ENCODE measurements at places on chromosomes 4 and X.

- no peak for DNase-seq
Measured at GRCh38 chr4:101958547-101958946, 168.0 kb downstream of the BANK1 start.

GRCh38 chr4:107255596-107255995, 219.5 kb upstream of the DKK2 start:
- DNase-seq: no peak

DNA sequence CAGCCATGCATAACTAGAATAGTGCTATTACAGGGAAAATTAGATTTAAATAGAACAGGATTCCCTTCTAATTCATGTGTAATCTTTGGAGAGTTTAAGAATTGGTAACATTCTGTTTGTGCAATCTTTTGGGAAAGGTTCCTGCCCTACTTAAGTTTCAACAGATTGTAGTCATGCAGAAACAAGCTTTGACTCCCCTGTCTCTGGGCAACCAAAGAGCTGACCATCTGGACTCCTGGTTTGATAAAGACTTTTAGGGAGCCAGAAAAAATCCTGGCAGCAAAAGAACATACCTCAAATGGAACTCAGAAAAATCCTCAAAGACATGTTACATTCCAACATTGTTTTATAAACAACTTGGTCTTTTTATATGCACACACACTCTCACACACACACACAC, 191.1 kb upstream of the NEIL3 start:
- no peak for DNase-seq

- DNase-seq: no peak
Measured at GRCh38 chrX:155213731-155214130, 2.5 kb upstream of the VBP1 start.

GRCh38 chr4:113952452-113953029, 26.9 kb downstream of the ARSJ start:
- DNase-seq: no peak

DNA sequence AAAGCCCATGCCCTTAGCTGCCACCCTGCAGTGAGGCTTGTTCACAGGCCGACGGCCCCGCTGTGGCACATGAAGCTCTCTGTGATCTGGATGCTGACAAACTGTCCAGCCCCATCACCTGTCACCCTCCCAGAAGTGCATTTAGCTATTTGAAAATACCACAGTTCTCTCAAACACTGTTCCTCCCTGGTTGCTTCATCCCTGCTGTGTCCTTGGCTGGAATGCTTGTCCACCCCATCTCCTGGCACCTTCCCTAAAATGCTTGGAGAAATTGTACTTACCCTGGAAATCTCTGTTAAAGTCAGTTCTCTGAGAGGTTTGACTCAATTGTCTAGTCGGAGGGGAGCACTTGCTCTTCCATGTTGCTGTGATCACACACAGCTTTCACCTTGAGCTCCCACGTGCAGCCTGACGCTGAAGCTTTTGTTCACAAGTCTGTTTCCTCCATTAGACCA, 10.1 kb downstream of the SYNPO2 start:
- no peak for DNase-seq

- no peak for DNase-seq
Measured at GRCh38 chr4:111952688-111953087, 192.6 kb upstream of the FAM241A start.

GRCh38 chr4:99801005-99801699, 15.5 kb upstream of the DAPP1 start:
- DNase-seq: no peak

DNA sequence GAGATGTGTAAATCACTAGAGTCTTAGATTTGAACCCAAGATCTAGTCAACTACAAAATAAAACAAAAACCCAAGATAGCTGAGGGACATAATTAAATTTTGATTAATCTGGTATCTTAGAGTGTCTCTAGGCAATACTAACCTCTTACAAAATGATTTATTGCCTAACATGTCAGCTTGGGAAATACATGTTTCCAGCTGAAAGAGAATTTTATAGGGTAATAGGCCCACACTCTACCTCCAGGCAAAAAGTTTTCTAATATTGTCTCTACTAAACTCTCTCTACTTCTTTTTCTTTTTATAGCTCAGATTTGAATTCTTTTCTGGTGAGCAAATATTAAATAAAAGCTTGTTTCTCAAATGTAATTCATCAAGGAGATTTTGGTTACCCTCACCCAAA, 263.2 kb downstream of the IL15 start:
- DNase-seq: no peak

GRCh38 chr4:7970361-7970946, 30.8 kb upstream of the AFAP1 start:
- no peak for DNase-seq

- DNase-seq: no peak
Measured at GRCh38 chr4:66855956-66856355, 689.3 kb downstream of the CENPC start.

GRCh38 chr4:150261571-150261970, 183.3 kb downstream of the DCLK2 start:
- DNase-seq: no peak

GRCh38 chr4:119570401-119570800, 58.2 kb downstream of the PDE5A start:
- DNase-seq: no peak

DNA sequence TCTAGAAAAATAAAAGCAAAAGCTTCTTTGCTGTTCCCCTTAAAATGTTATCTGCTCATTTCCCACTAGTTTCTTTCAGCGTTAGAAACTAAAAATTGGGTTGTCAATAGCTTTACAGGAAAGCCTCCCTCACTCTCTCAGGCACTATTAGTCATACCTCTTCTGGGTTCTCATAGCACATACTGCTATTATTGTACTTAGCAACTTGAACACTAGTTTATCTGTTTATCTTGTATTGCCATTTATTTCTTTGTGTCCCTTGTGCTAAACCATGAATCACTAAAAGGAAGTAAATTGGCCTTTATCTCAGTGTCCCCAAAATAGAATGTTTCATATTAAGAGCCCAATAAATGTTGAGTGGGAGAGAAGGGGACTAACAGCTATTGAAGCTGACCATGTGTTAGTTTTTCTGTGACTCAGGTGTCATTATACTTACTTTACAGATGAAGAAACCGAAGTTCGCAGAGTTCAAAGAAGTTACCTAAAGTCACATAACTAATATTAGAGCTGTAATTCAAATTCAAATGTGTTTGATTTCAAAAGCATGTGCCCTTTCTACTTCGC, 124.8 kb upstream of the CITED1 start:
- DNase-seq: no peak

DNA sequence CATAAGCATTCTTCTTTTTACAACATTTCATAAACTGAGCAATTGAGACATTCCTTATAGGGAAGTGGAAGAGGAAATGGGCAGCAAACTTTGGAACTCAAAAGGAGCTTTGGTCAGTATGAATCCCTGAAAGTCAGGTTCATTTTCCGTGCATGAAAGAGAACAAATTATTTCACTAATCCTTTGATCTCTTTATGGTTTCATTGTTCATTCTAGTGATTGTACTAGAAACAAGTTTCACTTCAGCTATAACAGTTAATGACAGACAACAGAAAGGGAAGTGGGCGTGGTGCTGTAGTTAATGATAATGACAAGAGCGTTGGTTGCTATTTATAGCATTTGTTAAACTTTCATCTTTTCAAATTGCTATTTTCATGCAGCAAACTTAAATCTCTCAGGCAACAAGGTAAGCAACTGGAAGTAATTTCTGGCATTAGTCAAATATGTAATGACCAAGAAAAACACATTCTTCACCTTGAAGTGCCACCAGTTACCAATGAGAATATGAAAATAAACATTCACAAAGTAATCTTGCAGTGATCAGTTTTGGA, 98.4 kb downstream of the AREG start:
- DNase-seq: no peak

DNA sequence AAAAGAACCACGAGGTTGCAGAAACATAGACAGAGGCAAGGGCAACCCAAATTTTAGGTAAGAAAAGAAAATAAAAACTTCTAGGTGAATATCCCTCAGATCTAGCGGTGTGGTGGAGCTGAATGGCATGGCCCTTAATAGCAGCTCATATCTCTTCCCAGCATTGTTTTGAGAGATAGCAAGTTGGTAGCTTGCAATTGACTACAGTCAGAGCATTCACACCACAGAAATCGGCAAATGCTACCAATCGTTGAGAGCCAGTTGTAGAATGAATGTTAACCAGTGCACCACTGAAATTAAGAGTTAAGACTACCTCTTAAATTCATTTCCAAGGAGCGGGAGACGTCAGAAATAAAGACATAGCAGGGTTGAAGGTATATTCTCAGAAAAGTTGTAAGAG, 184.0 kb upstream of the KIT start:
- no peak for DNase-seq

- no peak for DNase-seq
Measured at GRCh38 chr4:70613306-70614183, 15.0 kb upstream of the ENAM start.

DNA sequence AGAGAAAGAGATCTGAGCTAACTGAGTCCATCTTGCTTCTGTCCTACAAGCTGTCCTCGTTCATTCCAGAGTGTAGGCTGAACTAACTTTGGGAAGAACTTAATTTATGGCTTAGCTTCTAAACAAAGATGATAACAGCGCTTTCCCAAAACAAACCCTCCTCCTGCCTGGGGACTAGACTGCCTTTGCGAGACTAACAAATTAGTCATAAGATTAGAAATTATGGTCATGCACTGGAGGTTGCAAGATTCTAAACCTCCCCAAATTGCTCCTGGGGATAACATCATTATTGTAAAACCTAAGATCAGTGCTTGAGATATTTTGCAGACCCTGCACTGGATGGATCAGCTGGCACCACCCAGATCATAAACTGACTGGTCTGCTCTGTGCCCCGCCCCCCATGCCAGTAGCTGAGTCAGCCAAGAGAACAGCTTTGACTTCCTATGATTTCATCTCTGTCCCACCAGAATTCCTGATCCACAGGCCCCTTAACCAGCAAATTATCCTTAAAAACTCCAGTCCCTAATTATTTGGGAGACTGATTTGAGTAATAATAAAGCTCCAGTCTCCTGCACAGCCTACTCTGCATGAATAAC, 883.3 kb downstream of the TRIML1 start:
- no peak for DNase-seq

GRCh38 chr4:121070274-121070673, 2.1 kb downstream of the NDNF start:
- DNase-seq: no peak

GRCh38 chrX:85140964-85141363, 102.6 kb downstream of the SATL1 start:
- DNase-seq: no peak

- DNase-seq: no peak
Measured at GRCh38 chrX:112056476-112056875, 26.1 kb downstream of the TRPC5 start.

DNA sequence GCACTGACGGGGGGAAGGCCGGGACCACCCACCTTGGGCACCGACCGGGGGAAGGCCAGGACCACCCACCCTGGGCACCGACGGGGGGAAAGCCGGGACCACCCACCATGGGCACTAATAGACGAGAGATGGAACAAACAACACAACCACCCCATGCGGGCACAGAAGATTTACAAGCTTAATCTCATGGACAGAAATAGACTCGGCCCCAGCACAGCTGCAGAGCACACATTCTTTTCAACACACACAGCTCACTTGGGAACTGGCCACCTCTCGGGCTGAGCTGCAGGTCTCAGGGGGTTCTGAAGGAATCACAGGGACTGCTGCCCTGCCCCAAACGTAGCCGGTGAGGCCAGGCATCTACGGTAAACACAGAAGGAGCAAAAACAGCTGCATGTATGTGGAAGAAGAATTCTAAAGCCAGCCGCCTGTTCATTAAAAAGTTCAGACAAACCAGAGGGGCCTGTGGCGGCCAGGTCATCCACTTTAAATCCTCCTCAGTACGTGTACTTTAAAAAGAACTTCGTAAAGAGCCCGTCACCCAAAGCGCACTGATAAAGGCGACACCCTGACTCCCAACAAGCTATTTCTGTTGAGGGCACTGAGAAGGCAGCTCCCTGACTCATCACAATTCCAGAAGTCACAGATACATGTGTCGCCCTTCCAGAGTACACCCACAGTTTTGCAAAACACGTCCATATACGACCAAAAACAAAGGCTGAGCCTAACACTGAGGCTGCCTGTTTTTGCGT, 17.7 kb downstream of the PPP2R3B start:
- no peak for DNase-seq

DNA sequence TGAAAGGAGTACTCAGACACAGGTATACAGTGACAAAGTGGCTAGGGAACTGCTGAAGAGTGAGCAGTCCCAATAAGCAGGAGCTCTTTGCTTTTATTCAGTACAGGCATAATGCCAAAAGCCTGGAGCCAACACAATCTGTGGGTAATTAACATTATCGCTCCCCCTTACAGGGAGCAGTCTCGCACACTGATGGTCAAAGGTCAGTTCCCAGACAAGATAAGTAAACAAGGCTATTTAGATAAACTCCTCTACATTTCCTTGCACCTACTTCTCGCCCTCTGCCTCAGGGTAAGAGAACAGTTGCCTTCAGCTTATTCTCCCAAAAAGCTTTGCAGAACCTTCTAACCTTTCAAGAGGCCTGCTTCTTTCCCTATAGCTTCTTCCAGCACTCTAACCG, 73.9 kb upstream of the TAF9B start:
- DNase-seq: no peak

- no peak for DNase-seq
Measured at GRCh38 chrX:143435916-143436315, 81.4 kb downstream of the SPANXN3 start.

DNA sequence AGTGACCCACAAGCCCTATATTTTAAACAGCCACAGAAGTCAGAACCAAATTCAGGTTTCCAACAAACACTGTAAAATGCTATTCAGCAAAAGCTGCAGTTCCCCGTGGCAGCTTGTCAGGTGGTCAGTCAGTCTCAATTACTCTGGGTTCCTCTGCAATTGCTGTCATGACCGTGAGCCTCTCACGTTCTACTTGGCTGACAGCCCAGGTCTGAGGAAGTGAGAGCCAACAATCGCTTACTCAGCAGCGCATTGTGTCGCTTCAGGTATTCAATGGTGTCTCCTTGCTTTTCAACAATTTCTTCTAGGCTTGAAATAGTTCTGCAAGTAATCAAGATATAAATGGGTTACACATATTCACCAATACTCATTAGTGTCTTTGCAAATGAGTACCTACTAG, 25.8 kb downstream of the TRIM75 start:
- DNase-seq: no peak

All from stimulated activated CD8-positive, alpha-beta memory T cell treated with anti-CD3 and anti-CD28 coated beads, Interleukin-7, amount 100 ng/mL, for 1 hour (primary cell).